ENCODE measurements at places on chromosomes 12 and 14. TPM values are rescaled to one million over a fixed set of nuclear protein-coding genes. Genes with fewer than 3 reads are reported as not detected.

DNA sequence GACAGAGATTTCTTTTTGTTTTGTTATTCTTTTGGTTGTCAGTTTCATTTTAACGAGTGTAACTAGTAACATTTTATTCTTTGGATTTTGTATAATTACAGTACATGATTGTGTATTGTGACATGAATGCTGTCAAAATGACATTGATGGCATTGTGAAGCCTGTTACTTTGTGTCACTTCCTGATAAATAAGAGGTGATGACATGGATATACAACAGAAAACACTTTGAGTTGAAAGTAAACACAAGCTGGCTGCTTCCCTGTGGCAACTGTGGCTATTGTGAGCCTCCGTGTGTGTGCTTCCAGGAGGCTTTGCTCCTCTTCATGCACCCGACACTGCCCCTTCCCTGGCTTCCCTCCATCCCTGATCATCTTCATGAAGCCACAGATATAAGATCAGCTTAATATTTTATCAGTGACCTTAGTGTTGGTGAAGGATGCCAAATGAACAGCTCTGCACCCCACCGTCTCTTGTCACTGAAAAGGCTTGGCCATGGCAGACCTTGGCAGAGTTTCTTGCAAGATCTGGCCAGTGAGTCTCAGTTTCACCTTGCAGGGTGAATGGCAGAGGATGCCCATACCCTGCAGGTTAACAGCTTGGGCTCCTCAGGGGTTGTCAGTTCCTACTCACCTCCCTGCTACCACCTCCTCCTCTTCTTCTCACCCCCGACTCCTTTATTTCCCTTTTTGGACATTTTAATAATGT, 191.9 kb downstream of the EPS8 start:
- no peak for DNase-seq

DNA sequence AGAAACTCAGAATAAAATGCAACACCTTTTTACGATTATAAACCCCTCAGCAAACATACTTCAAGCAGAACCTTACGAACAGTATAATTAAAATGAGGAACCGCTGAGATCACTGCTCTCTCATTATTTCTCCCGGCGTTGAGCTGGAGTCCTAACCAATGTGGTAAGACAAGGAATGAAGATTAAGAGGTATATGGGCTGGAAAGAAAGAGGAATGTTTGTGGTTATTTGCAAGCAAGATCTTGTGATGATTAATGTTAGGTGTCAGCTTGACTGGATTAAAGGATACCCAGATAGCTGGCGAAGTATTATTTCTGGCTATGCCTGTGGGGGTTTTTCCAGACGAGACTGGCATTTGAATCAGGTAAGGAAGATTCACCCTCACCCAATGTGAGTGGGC, 10.3 kb upstream of the ZNF84 start:
- no peak for DNase-seq

GRCh38 chr14:37179896-37180502, 7.6 kb upstream of the SLC25A21 start:
- DNase-seq, result no peak

DNA sequence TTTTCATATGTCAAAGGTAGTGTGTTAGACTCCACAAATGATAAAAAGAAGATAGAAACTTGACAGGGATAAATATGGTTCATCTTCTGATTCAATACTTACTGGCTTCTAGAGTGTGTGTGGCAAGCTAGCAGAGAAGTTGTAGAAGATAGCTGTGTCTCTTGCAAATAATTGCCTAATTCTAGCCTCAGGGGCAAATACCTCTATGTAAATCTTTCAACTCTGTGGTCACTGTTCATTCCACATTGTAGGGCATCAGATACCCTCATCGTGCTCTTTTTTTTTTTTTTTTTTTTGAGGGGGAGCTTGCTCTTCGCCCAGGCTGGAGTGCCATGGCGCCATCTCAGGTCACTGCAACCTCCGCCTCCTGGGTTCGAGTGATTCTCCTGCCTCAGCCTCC, 1.7 kb downstream of the OLR1 start:
- DNase-seq, result no peak

DNA sequence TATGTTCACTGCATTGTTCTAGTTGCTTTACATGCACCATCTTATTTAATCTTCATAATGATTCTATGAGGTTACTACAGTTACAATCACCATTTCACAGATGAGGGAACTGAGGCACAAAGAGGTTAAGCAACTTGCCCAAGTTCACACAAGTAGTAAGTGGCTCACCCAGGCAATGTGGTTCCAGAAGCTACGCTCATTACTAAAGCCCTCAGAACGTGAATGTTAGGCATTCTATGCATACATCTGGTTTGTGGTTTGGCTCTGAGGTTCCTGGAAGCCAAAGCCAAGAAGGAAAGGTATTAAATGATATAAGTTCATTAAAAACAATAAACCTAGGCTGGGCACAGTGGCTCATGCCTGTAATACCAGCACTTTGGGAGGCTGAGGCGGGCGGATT, 14.4 kb upstream of the VRTN start:
- no peak for DNase-seq

DNA sequence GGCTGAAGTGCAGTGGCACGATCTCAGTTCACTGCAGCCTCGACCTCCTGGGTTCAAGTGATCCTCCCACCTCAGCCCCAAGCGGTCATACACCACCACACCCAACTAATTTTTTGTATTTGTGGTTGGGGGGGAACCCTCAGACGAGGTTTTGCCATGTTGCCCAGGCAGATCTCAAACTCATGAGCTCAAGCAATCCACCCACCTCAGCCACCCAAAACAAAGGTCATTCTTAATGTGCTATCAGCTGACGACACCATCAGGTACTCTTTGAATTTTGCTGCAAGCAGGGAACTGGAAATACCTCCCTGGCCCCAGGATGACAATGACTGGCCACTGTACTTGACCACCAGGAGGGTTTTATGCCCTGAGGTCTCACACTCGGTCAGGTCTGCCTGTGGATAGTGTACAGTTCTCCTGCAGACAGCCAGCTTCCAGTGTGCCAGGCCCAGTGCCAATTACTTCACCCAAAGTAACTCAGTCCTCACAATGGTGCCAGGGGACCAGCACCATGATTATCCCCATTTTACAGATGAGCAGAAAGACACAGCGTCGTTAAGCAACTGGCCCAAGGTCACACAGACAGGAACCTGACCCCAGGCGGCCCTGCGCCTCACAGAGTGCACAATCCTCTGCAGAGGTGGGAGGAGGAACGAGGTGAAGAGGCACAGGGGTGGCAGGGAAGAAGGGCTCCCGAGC, 42.9 kb downstream of the ITPK1 start:
- DNase-seq, result no peak

GRCh38 chr14:90546767-90547166, 149.9 kb downstream of the CALM1 start:
- DNase-seq, result no peak

DNA sequence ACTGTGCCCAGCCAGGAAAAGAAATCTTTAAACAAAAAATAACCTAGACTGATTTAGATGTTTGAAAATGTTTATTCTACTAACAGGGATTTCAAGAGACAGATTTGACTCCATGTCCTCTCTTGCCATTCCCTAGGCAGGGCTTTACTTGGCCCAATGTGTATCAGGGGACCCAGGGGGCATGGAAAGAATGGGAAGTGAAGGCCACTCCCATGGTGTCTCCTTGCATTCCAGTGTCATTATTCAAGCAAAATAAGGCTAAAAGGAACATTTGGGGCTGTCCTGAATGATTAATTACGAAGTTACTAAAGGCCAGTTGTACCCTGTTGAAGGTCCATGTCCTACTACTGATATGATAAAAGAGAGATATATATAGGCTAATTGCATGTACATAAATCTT, 151.9 kb upstream of the ATF7IP start:
- no peak for DNase-seq

DNA sequence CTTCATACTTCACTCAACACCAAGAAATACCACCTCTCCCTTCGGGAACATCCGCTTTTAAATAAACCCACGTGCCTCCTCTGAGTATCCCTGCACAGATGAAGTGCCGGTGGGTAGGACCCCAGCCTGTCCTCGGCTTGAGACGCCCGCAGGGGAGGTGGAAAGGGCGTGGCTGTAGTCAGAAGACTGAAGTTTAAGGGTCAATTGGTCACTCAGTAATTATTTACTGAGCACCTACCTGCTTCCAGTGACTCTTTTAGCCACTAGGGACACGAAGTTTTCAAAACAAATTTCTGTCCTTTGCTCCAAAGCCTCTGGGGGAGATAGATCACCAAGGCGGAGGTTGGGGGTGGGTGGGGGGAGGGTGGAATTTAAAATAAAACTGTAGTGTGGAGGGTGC, 309.4 kb downstream of the VRK1 start:
- no peak for DNase-seq

- no peak for DNase-seq
Observed at GRCh38 chr12:28974166-28974565, 174.9 kb upstream of the FAR2 start.

GRCh38 chr12:64636856-64637255, 26.6 kb downstream of the RASSF3 start:
- DNase-seq, result no peak

Gene GLIPR1L1
- not detected for total RNA-seq

Gene CFAP54
- 0.13 TPM for total RNA-seq

Gene RAB2B
- total RNA-seq, result 7.1 TPM

Gene B4GALNT1
- total RNA-seq, result 0.60 TPM

Gene GDF3
- total RNA-seq, result not detected
